Suprapubic skin (tissue), 4 donors: ENCODE measurements at places on chromosomes 5 and 9. TPM values are rescaled to one million over a fixed set of nuclear protein-coding genes. Genes with fewer than 3 reads are reported as not detected.

DNA sequence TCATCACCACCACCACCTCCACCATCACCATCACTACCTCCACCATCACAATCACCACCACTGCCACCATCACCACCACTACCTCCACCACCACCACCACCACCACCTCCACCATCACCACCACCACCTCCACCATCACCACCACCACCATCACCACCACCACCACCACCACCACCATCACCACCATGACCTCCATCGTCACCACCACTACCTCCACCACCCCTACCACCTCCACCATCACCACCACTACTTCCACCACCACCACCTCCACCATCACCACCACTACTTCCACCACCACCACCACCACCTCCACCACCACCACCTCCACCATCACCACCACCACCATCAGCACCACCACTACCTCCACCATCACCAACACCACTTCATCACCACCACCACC is 23.5 kb upstream of the ADCY2 start:
- DNase-seq = no peak

The ADAM19 gene
- total RNA-seq = 2.6 TPM

DNA sequence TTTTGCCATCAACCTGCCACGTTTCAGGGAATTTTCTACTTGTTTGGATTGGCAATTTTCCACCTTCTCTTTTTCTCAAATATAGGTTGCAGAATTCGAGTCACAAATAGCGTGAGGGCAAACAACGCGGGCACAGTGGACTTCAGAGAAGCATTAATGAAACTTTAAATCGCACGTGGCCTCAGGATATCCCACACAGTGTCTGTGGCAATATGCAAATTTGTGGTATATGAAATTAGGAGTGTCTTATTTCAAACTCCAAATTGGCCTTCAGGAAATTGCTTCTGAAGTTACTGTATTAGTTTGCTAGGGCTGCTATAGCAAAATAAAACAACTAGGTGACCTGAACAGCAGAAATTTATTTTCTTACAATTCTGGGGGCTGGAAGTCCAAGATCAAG is 91.2 kb downstream of the MTRR start:
- no peak for DNase-seq

GRCh38 chr9:75108571-75108970 is 20.3 kb downstream of the OSTF1 start:
- no peak for DNase-seq

GRCh38 chr5:127799293-127799905 is 96.2 kb downstream of the CCDC192 start:
- DNase-seq = no peak

DNA sequence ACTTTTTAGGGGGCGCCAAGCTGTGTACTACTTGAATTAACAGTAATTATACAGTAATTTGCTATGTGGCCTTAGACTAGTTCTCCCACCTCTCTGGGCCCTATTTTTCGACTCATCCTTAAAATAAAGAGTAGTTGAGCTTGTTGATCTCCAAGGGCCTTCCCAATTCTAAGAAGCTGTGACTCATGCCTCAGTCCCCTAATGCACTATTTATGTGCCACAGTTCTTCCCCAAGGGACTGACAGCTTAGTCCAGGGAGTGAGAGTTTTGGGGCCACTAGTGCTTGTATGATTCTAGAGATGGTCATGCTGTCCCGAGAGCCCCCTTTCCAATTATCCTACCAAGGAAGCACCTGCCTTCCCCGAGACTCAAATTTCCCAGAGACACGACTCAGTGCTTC is 149.7 kb downstream of the PAPPA start:
- DNase-seq = no peak

The IL3 gene
- total RNA-seq = not detected
